ENCODE measurements at places on chromosomes 13 and 19.

- DNase-seq, result no peak
Measured at GRCh38 chr19:46755077-46755852, 9.0 kb upstream of the STRN4 start.

DNA sequence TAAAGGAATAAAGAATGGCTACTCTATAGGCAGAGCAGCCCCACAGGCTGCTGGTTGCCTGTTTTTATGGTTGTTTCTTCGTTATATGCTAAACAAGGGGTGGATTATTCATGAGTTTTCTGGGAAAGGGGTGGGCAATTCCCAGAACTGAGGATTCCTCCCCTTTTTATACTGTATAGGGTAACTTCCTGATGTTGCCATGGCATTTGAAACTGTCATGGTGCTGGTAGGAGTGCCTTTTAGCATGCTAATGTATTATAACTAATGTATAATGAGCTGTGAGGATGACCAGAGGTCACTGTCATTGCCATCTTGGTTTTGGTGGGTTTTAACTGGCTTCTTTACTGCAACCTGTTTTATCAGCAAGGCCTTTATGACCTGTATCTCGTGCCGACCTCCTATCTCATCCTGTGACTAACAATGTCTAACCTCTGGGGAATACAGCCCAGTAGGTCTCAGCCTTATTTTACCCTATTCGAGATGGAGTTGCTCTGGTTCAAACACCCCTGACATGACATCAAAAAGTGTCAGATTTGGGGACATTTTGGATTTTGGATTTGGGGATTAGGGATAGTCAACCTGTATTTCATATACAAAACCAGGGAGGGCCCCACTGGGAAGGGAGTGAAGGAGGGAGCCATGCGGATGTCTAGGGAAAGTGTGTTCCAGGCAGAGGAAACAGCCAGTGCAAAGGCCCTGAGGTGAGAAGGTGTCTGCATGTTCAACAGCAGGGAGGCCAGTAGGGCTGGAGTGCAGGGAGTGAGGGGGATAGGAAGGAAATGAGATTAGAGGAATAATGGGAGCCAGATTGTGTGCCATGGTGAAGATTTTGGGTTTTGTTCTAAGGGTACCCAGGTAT, 10.9 kb downstream of the FXYD5 start:
- DNase-seq, result no peak

- DNase-seq, result no peak
Measured at GRCh38 chr13:40161351-40161810, 505.1 kb downstream of the FOXO1 start.

- DNase-seq, result no peak
Measured at GRCh38 chr13:31476266-31476665, 263.1 kb upstream of the RXFP2 start.

GRCh38 chr19:33111587-33111986, 20.3 kb upstream of the WDR88 start:
- no peak for DNase-seq

- DNase-seq, result peak; percentile 59
Measured at GRCh38 chr19:44657211-44657921, 13.7 kb downstream of the PVR start.

DNA sequence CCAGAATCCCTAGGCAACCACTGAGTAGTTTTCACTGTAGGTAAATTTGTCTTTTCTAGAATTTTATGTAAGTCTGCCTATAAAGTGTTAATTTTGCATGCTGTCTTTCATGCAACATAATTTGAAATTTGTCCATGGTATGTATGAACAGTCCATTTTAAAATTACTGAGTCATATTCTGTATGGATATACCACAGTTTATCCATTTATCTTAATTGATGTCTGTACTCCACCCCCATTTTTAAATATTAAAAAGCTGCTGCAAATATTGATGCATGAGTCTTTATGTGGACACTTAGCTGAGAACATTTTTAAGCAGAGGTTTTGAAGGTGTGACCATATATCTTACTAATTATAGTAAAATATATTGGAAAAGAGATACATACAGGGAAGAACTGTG, 9.0 kb downstream of the ZNF134 start:
- no peak for DNase-seq

DNA sequence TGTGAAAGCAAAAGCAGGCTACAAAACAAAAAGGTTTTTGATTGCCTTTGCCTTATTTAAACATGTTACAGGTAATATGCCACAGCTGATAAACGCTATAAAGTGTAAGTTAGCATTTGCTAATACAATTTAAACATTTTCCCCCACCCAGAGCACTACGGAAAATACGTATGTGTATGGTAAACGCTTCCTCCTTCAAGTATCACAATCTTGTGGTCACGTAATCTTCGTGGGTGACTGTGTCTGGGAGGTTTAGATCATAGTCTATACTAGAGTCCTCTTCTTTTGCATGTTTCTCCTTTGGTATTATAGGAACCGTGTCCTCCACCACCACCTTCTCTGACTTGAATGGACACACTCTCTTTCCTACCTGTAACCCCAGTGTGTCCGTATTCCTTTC, 38.1 kb upstream of the POSTN start:
- no peak for DNase-seq

- DNase-seq, result no peak
Measured at GRCh38 chr13:69296130-69296529, 811.5 kb upstream of the ATXN8OS start.

- DNase-seq, result no peak
Measured at GRCh38 chr19:39483141-39483540, 2.5 kb downstream of the TIMM50 start.

DNA sequence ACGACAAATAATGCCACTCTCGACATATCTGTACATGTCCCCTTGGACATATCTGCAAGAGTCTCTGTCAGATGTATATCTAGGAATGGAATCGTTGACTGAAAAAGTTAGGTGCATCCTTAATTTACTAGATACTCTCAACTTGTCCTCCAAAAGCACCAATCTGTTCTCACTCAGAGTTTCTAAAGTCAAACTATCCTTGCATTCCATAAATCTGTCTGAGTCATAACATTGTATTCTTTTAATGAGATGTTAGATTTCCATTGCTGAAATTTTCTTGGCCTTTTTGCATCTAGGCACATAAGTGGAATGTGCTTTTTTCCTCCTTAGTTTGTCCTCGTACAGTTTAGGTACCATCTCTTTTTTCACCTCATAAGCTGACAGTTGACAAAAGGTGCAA, 139.8 kb downstream of the PTPRS start:
- DNase-seq, result no peak

DNA sequence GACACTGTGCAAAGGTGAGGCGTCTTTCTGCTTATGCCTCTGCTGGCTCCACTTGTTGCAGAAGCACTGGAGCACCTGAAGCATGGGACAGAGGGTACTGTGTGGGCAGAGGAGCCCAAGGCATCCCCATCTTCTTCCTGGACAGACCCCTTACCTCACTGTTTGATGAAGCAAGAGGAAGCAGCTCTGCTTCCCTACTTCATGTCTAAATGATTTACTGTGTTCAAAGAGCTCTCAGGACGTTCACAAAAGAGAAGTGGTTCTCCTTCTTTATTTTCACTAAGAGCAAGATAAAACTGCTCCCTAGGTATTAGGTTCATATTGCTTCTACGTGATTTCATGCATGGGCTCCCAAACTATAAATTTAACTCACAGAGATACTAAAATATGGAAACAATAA, 1635.4 kb upstream of the SLC10A2 start:
- no peak for DNase-seq

DNA sequence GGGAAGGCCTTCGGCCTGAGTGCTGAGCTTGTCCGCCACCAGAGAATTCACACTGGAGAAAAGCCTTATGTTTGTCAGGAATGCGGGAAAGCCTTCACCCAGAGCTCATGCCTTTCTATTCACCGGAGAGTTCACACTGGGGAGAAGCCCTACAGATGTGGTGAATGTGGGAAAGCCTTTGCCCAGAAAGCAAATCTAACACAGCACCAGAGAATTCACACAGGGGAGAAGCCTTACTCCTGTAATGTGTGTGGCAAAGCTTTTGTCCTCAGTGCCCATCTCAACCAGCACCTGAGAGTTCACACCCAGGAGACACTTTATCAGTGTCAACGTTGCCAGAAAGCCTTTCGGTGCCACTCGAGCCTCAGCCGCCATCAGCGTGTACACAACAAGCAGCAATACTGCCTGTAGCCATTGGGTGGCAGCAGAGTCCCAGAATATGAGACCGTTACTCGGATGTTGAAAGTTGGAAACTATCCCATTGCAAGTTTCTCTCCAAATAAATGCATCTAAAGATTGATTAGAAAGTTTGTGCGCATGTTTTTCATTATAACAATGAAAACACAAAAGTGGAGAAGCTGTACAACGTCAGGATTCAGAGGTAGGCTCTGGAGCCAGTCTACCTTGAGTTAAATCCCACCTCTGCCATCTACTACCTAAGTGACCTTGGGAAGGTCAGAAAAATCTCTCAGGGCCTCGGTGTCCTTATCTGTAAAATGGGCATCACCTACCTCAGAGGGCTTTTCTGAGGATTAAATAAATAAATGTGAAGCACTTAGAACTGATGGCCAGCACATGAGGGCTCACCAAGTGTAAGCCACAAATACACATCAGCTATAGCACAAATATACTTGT, 21.1 kb downstream of the ZNF473 start:
- DNase-seq, result peak; percentile 39

DNA sequence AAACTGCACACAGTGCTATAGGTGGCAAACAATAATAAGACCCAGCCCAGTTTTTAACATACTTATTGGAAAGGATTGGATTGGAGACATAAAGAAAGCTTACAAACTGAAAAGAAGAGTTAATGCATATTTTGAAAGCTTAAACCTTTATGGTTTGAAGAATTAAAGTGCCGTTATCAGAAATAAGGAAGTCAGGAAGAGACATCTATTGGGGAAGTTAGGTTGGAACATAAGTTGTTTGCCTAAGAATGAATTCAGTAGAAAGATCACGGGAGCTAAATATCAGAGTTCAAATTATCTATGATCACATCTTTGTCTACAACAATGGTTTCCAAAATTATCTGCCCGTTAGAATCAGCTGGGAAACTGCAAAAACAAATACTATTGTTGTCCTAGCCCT, 767.9 kb downstream of the PCDH9 start:
- no peak for DNase-seq

- no peak for DNase-seq
Measured at GRCh38 chr19:46885411-46885810, 24.6 kb downstream of the ARHGAP35 start.

- DNase-seq, result no peak
Measured at GRCh38 chr19:1725100-1726064, 27.9 kb upstream of the ONECUT3 start.

DNA sequence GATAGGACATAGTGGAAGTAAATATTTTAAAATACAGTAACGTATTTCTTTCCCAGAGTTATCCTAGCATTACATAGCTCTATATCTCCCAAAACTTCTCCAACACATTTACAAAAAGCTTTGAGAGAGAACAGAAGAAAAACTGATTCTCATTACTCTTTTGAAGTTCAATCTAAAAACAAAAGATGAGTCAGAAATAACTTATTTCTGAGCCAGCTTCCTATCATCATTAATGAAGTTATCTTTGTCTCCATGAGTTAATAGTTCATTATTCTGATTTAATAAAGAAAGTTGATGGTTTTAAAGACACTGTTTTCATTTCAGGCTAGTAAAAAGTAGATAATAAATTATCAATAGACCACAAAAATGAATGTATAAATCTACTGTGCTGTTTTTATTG, 446.7 kb upstream of the SPRY2 start:
- no peak for DNase-seq

GRCh38 chr13:108377646-108378206, 108.2 kb downstream of the TNFSF13B start:
- DNase-seq, result no peak

DNA sequence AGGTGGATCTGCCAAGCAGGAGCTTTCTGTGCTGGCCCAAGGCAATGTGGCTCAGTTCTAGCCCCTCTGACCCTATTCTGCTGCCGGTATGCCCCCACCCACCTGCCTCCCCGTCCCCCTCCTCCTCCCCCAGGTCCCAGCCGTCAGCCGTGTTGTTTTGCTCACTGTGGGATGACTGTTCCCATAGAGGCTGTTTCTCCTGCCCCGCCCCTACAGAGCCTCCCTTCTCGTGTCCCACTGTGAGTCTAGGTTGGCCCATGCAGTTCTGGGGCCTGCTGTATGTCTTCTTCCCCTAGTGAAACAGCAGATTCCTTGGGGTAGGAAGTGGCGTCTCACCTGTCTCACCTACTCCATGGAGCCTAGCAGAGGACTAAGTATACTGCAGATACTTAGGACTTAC, 48.8 kb downstream of the ATP11A start:
- DNase-seq, result no peak

DNA sequence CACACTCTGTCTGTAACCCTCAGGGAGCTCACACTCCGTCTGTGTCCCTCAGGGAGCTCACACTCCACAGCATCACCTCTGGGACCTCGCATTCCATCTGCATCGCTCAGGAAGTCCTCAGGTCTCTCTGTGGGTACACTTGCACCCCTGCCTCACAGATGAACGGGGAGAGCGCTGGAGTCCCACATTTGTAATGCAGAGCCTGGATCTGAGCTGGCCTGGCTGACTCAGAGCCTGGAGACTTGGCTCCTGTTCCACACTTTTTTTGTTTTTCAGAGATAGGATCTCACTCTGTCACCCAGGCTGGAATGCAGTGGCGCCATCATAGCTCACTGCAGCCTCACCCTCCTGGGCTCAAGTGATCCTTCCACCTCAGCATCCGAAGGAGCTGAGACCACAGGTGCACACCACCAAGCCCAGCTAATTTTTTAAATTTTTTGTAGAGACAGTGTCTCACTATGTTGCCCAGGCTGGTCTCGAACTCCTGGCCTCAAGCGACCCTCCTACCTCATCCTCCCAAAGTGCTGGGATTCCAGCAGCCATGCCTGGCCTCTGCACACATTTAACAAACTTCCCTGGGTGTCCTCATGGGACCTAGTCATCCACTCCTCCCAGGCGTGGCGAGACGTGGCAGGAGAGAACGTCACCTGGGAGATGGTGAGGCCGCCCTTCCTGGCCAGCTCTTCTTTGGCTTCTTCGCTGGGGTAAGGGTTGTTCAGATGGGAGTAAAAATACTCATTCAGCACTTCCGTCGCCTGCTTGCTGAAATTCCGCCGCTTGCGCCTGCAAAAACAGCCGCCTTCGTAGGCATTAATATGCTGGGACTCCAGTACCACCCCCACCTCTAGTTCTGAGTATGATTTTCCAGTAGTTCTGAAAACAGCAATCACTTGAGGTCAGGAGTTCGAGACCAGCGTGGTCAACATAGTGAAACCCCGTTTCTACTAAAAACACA, 31.0 kb downstream of the CILP2 start:
- DNase-seq, result no peak

GRCh38 chr19:5609881-5610448, 12.6 kb downstream of the SAFB2 start:
- no peak for DNase-seq

- no peak for DNase-seq
Measured at GRCh38 chr13:104837756-104838155, 1697.7 kb downstream of the EFNB2 start.

- no peak for DNase-seq
Measured at GRCh38 chr19:3959766-3960131, 11.2 kb downstream of the DAPK3 start.

GRCh38 chr13:111166882-111167675, 52.0 kb downstream of the ARHGEF7 start:
- no peak for DNase-seq

GRCh38 chr13:82412749-82413148, 1469.5 kb downstream of the SLITRK1 start:
- no peak for DNase-seq

Measured in stimulated activated CD4-positive, alpha-beta T cell treated with anti-CD3 and anti-CD28 coated beads, Interleukin-15, amount 100 ng/mL, for 1 hour (primary cell).